ENCODE measurements at places on chromosomes 4 and X.

DNA sequence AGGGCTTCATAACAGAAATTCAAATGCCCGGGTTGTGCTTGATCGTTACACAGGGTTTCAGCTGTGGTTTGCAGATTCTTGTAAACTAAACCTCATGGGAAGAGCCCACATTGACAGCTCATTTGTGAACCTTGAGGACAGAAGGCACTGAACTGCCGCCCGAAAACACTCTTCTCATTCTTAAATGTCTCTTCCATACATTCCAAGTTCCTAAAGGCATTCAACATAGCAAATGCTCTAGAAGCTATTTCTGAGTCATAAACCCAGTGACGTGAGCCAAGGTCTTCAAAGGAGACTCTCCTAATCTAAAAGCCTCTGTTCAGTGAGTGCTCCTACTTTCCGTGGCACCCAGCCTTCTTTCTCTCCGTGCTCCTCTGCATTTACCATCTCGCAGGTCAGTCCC is 737.8 kb upstream of the FRG1 start:
- peak overlapping the region; percentile 10 for H3K4me3 ChIP-seq
- DNase-seq, result no peak
- peaks cover 4% of the 10 kb centered on the region for H3K4me1 ChIP-seq
- no peaks in the 10 kb centered on the region for H3K36me3 ChIP-seq
- H3K27ac ChIP-seq, result no peak overlapping the region

DNA sequence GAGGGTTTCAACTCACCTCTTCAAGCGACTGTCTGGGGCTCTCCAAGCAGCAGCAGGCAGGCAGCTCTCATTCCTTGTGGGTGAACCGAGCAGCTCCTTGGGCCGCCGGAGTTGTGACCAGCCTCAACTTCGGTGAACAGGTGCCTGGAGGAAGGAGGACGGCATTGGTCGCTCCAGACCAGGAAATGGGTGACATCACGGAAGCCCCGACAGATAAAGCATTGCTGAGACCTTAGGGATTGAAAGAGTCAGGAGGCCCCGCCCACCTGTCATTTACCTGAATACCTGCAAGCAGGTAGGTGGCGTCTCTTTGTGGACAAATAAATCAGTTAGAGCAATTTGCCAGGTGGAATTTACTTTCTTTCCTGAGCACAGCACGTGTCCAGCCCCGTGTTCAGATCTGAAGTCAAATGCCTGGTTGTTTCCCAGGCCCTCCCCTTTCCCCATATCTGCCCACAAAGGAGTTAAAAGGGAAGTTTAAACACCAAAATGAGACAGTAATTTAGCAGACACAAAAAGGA is at the start of gene LNX1:
Gene LNX1, minus strand, starts transcription at position 115 of the 521 bp plus-strand sequence. CDS start 17,484 bp downstream, outside the sequence.
- no peaks in the 10 kb centered on the region for H3K4me1 ChIP-seq
- no peak within 1 kb of the TSS for H3K4me3 ChIP-seq
- H3K36me3 ChIP-seq, result no peaks in the 10 kb centered on the region
- H3K27me3 ChIP-seq, result peaks cover 28% of the 10 kb centered on the region

- H3K36me3 ChIP-seq, result no peaks in the 10 kb centered on the region
- peaks cover 2% of the 10 kb centered on the region for H3K27me3 ChIP-seq
- peak overlapping the region; percentile 89 for H3K27ac ChIP-seq
- peak overlapping the region; percentile 1 for H3K4me3 ChIP-seq
- DNase-seq, result peak; percentile 87
Observed at GRCh38 chr4:23333946-23334878, 555.6 kb downstream of the PPARGC1A start.

DNA sequence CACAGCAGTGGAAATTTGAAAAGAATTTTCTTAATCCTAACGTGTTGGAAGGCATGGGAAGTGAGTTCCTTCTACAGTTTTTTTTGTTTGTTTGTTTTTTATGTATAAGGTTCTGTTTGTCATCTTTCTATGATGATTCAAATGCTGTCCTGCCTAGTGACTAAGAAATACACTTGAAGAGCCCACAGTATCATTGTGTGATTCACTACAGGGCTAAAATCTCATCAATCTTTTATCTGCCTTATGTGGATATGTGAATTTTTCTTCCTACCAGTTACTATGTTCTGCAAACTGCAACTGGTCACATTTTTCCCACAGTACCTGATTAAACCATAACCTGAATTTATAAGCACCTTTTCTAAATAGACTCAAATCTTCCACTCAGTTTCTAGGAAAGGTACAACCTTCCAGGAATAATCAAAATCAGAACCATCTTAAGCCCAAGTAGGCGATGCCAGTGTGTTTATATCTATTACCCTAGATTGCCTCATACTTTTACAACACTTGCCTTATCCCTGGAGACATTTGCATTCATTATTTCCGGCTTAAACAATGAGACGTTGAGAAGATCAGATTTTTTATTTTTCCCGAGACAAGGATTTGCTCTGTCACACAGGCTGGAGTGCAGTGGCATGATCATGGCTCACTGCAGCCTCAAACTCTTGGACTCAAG is 214.6 kb upstream of the GALNT7 start:
- no peaks in the 10 kb centered on the region for H3K27me3 ChIP-seq
- no peaks in the 10 kb centered on the region for H3K36me3 ChIP-seq
- DNase-seq, result no peak
- H3K4me3 ChIP-seq, result no peak overlapping the region
- H3K4me1 ChIP-seq, result no peaks in the 10 kb centered on the region
- no peak overlapping the region for H3K27ac ChIP-seq

- H3K27me3 ChIP-seq, result no peaks in the 10 kb centered on the region
- H3K36me3 ChIP-seq, result no peaks in the 10 kb centered on the region
- no peaks in the 10 kb centered on the region for H3K4me1 ChIP-seq
- no peak overlapping the region for H3K4me3 ChIP-seq
- H3K27ac ChIP-seq, result no peak overlapping the region
Observed at GRCh38 chr4:172982151-172982590, 186.4 kb upstream of the GALNT7 start.

DNA sequence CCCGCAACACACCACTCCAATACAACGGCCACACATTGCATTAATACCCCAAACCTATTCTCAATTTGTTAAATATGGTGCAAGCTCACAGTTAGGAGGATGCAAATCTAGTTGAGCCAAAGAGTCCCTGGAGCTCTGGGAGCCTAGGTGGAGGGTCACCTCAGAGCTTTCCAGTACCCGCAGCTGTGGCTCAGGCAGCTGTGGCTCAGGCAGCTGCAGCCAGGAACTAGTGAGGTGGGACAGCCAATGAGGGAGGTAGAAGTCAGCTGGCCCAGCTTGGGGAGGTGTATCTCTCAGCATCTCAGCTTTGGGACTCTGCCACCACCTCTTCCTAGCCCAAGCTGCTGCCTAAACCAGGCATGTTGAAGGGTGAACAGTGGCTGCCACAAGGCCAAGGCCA is 36.7 kb upstream of the ARHGAP6 start:
- no peaks in the 10 kb centered on the region for H3K27me3 ChIP-seq
- DNase-seq, result no peak
- no peaks in the 10 kb centered on the region for H3K36me3 ChIP-seq
- H3K4me3 ChIP-seq, result no peak overlapping the region
- H3K27ac ChIP-seq, result no peak overlapping the region

DNA sequence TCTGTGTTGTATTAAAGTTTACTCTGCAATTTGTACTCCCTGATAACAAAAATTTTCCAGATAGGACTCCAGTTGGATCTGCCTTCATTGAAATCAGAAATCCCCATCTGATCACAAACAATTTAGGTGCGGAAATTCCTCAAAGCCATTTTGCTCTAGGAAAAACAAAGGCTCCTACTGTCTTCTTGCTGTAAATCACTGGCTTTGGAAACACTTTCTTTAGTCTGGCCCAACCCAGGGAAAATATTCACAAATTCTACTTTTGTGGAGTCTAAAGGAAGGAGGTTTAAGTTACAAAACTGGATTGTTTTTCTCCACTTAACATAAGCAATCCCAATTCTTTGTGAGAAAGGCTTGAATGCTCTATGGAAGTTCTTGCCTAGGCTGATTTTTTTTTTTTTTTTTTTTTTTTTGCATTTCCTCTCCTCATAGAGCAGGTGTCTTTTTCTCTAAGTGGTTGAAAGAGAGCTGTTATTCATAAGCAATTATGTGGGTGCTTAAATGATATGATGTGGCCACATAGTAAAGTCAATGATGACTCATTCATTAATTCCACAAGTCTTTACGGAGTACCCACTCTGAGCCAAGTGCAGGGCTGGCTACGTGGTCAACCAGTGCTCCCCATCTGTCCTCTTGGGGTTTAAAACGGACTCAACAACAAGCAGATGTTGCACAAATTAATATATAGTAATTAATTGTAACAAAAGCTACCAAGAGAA is 261.4 kb downstream of the LDB2 start:
- no peak overlapping the region for H3K4me3 ChIP-seq
- no peak for DNase-seq
- H3K27ac ChIP-seq, result no peak overlapping the region
- no peaks in the 10 kb centered on the region for H3K4me1 ChIP-seq

GRCh38 chr4:28545986-28546385 is 1685.3 kb downstream of the STIM2 start:
- no peaks in the 10 kb centered on the region for H3K27me3 ChIP-seq
- no peaks in the 10 kb centered on the region for H3K36me3 ChIP-seq
- no peak overlapping the region for H3K27ac ChIP-seq
- DNase-seq, result no peak

DNA sequence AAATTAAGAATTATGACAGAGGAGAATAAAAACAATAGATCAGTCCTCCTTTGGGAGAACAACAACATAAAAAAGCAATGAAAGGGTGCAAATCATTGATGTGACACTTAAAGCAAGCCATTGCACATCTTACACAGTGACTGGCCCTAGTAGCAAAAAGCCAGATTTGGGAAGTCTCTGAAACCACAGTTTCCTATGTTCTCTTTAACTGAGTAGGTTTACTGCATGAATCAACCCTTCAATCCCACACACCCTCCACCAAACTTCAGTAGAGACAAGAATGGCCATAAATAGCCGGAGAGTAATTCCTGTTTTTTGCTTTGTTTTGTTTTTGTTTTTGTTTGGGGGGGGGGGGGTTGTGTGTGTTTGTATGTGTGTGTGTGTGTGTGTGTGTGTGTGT is 180.8 kb downstream of the VEGFC start:
- H3K36me3 ChIP-seq, result no peaks in the 10 kb centered on the region
- no peaks in the 10 kb centered on the region for H3K4me1 ChIP-seq
- no peak overlapping the region for H3K27ac ChIP-seq
- no peak overlapping the region for H3K4me3 ChIP-seq

- H3K27ac ChIP-seq, result no peak overlapping the region
- no peak for DNase-seq
- H3K4me3 ChIP-seq, result no peak overlapping the region
- H3K36me3 ChIP-seq, result no peaks in the 10 kb centered on the region
Observed at GRCh38 chr4:150366487-150366999, 215.4 kb upstream of the MAB21L2 start.

DNA sequence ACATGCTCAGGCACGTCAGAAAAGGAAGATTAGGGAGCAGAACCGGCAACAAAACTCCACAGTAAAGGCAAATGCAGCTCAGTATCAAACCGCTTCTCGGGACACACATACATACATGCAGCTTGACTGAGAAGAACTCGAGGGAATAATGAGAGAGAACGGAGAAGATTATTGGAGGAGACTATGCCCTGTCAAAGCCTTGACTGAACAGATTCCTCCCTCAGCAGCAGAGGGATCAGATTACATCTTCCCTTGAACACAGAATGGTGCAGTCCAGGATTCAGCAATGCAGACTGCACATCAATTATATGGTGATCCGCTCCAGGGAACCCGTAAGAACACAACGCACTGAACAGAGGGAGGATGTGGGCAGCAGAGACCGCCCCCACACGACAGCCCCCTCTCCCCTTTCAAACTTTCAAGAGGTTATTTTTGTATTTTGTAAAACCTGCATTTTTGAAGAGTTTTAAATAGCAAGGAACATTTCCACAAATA is 183.2 kb downstream of the FBXW7 start:
- no peak overlapping the region for H3K4me3 ChIP-seq
- no peak for DNase-seq
- no peaks in the 10 kb centered on the region for H3K36me3 ChIP-seq
- H3K27me3 ChIP-seq, result no peaks in the 10 kb centered on the region
- no peak overlapping the region for H3K27ac ChIP-seq

GRCh38 chr4:163707873-163708272 is 213.4 kb downstream of the TMA16 start:
- H3K27ac ChIP-seq, result no peak overlapping the region
- no peaks in the 10 kb centered on the region for H3K36me3 ChIP-seq
- H3K4me1 ChIP-seq, result no peaks in the 10 kb centered on the region
- H3K4me3 ChIP-seq, result no peak overlapping the region
- no peak for DNase-seq
- H3K27me3 ChIP-seq, result no peaks in the 10 kb centered on the region

DNA sequence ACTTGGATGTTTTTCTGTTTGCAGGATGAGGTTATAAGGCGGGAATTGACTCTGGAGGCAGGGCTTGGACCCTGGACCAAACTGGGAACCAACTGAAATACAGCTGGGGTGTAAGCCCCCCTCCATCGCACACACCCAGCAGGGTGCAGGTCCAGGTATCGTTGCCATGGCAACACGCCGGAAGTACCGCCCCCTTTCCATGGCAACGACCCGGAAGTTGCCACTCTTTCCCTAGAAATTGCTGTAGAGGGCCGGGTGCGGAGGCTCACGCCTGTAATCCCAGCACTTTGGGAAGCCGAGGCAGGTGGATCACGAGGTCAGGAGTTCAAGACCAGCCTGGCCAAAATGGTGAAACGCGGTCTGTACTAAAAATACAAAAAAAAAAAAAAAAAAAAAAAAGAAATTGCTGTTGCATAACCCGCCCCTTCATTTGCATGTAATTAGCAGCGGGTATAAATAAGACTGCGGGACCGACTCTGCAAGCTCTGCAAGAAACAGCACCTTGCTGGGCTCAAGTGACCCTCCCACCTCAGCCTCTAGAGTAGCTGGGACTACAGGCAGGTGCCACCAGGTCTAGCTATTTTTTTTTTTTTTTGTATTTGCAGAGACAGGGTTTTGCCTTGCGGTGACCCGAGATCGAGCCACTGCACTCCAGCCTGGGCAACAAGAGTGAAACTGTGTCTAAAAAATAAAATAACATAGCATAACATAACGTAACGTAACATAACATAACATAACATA is 139.6 kb downstream of the CRLF2 start:
- peaks cover 6% of the 10 kb centered on the region for H3K4me1 ChIP-seq
- no peak overlapping the region for H3K27ac ChIP-seq
- H3K4me3 ChIP-seq, result no peak overlapping the region
- H3K27me3 ChIP-seq, result peaks cover 4% of the 10 kb centered on the region
- no peak for DNase-seq
- no peaks in the 10 kb centered on the region for H3K36me3 ChIP-seq

DNA sequence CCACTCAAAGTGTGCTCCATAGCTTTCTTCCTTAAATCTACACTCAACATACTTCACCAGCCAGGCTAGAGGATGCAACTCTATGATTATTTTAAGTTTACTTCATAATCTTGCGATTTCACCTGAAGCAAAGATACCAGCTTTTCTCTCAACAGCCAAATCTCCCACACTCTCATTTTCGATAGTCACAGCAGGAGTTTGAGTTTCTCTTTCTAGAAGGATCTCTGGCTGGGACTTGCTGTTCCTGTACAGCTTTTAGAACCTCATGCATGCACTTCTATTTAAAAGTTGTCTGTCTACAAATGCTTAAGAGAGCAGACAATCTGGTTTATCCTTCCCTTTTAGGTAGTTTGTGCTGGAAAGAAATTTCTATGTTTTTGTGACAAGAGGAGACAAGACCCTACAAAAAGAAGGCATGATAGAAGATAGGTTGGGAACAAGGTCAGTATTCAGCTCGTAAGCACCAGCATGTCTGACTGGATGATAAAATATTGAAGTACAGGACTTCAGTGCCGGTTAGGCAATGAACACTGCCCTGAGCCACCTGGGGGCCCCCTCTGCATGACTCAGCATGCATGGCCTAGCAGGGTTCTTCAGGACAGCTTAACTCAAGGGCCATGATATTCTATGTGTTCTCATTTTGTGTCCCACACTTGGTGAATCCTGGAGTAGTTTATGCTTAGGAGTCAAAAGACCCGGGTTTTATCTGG is 65.6 kb downstream of the ATXN3L start:
- no peak for DNase-seq
- H3K36me3 ChIP-seq, result peaks cover 10% of the 10 kb centered on the region
- H3K27me3 ChIP-seq, result no peaks in the 10 kb centered on the region
- peaks cover 53% of the 10 kb centered on the region for H3K4me1 ChIP-seq

Data from activated CD4-positive, alpha-beta T cell treated with anti-CD3 and anti-CD28 coated beads, Interleukin-2, amount 10 ng/mL, durations not matched to agents 24 days and 14 days (primary cell).